ENCODE measurements at places on chromosomes 1 and 21. TPM values are rescaled to one million over a fixed set of nuclear protein-coding genes. Genes with fewer than 3 reads are reported as not detected.

GRCh38 chr1:36479505-36480051, 3.1 kb downstream of the CSF3R start:
- no peaks in the 10 kb centered on the region for H3K36me3 ChIP-seq
- H3K27me3 ChIP-seq, result peaks cover 2% of the 10 kb centered on the region
- H3K27ac ChIP-seq, result no peak overlapping the region
- no peak overlapping the region for H3K4me3 ChIP-seq
- DNase-seq, result no peak
- H3K4me1 ChIP-seq, result peaks cover 10% of the 10 kb centered on the region

DNA sequence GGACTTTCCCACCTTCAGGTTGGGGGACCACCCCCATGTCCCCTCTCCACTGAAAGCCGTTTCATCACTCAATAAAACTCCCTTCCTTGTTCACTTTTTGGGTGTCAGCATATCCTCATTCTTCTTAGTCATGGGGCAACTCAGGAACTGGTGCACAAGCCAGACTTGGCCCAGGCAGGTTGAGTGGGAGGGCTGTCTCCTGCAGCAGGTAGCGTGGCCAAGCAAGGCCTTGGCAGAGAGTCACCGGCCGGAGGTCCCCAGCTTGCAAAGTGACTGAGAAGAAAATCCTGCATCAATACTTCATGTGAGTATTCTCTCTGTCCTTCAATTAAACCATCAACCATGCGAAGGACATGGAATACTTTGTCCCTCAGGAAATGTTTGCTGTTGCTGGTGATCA, 148.9 kb downstream of the RHOU start:
- DNase-seq, result no peak
- no peak overlapping the region for H3K4me3 ChIP-seq
- H3K27ac ChIP-seq, result no peak overlapping the region
- H3K4me1 ChIP-seq, result peaks cover 1% of the 10 kb centered on the region
- H3K27me3 ChIP-seq, result no peaks in the 10 kb centered on the region

DNA sequence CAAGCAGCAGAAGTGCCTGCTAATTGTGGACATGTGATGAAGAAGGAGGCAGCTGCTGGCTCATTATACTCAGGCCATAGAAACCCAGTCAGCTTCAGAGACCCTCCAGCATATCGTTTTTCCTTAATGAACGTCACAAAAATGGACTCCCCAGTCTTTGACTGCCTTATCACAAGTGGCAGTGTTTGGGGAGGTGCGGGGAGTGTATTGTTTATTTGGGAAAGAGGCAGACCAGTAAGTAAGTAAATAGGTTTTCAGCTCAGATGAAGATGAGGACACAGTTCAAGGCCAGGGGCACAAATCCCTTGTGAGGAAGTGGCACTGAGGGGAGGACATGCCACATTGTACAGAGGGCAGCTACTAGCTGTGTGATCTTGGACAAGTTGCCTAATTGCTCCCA, 43.5 kb upstream of the NRDC start:
- no peak overlapping the region for H3K4me3 ChIP-seq
- H3K27me3 ChIP-seq, result peaks cover 9% of the 10 kb centered on the region
- no peak for DNase-seq
- no peaks in the 10 kb centered on the region for H3K4me1 ChIP-seq

- H3K27me3 ChIP-seq, result no peaks in the 10 kb centered on the region
- H3K4me1 ChIP-seq, result no peaks in the 10 kb centered on the region
Observed at GRCh38 chr1:192488058-192488457, 87.5 kb upstream of the RGS1 start.

- no peaks in the 10 kb centered on the region for H3K36me3 ChIP-seq
- no peak overlapping the region for H3K4me3 ChIP-seq
- H3K4me1 ChIP-seq, result no peaks in the 10 kb centered on the region
Observed at GRCh38 chr1:66778969-66779368, 22.1 kb downstream of the INSL5 start.

GRCh38 chr1:40701684-40702083, 10.2 kb downstream of the NFYC start:
- DNase-seq, result no peak
- no peaks in the 10 kb centered on the region for H3K27me3 ChIP-seq
- H3K36me3 ChIP-seq, result peaks cover 18% of the 10 kb centered on the region
- H3K27ac ChIP-seq, result no peak overlapping the region
- H3K4me1 ChIP-seq, result peaks cover 59% of the 10 kb centered on the region

The REG4 gene
- total RNA-seq, result 9.9 TPM

All from activated CD8-positive, alpha-beta T cell treated with anti-CD3 and anti-CD28 coated beads for 36 hours (primary cell).